ENCODE measurements at places on chromosomes 5 and 9.

- DNase-seq, result no peak
These were observed 338.0 kb downstream of the NSG2 start for GRCh38 chr5:174383210-174384167.

GRCh38 chr5:143916451-143916850 is 104.5 kb downstream of the HMHB1 start:
- DNase-seq, result no peak

DNA sequence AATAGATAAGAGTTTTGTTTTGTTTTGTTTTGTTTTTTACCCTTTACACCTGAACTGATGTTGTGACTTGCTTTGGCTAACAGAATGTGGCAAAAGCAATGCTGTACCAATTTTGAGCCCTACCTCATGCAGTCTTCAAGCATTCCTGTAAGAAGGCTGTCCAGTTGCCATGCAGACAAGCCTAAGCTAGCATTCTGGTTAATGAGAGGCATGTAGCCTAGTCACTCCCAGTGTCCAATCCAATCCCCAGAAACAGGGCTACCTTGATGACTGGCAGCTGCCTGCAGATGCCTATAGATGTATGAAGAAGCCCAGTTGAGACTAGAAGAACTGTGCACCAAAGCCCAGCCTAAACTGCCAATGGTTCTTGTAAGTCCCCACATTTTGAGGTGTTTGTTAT is 9.4 kb upstream of the EFNA5 start:
- DNase-seq, result no peak

DNA sequence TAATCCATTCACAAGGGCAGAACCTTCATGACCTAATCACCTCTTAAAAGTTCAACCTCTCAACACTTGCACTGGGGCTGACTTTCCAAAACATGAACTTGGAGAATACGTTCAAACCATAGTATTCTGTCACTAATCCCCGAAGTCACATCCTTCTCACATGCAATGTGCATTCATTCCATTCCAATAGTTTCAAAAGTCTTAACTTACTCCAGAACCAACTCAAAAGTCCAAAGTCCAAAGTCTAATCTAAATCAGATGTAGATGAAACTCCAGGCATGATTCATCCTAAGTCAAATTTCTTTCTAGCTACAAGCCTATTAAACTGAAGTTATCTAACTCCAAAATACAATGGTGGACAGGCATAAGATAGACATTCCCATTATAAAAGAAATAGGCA is 21.7 kb upstream of the ADAMTSL1 start:
- DNase-seq, result no peak

- peak; percentile 74 for DNase-seq
These were observed 212.8 kb downstream of the NXNL2 start for GRCh38 chr9:88747768-88748167.

All from K562 (cell line).